NCI-H748 treated with DMSO at 0.1 percent for 48 hours (cell line): ENCODE measurements at places on chromosomes 12 and 14.
A peak's percentile ranks its signal among the peaks of the same experiment; 100 is the strongest.

- DNase-seq = no peak
Observed at GRCh38 chr14:95474486-95474885, 42.0 kb downstream of the SYNE3 start.

GRCh38 chr12:23197266-23197665 is 572.3 kb downstream of the ETNK1 start:
- no peak for DNase-seq

GRCh38 chr12:63078906-63079305 is 72.1 kb downstream of the AVPR1A start:
- no peak for DNase-seq

GRCh38 chr12:16349131-16349460 is 1.7 kb downstream of the MGST1 start:
- DNase-seq = no peak

DNA sequence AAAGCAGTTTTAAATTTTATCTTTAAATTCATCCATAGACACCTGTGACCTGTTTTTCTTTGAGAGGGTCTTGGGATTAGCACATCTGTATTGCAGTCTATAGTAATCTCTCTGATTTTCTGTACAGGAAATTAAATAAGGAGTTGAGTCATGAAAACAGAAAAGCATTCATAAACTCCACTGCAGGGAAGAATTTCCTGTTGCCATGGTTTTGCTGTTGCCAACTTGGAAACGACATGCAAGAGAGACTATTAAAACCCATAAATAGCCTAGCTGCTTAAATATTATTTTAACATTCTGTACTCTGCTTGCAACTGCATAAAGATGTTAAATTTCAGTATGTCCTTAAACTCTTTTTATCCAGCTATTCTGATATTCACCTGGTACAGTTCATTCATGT is 281.0 kb upstream of the RGS6 start:
- DNase-seq = no peak

- DNase-seq = peak; percentile 4
Observed at GRCh38 chr14:35438910-35439713, 34.6 kb upstream of the NFKBIA start.

DNA sequence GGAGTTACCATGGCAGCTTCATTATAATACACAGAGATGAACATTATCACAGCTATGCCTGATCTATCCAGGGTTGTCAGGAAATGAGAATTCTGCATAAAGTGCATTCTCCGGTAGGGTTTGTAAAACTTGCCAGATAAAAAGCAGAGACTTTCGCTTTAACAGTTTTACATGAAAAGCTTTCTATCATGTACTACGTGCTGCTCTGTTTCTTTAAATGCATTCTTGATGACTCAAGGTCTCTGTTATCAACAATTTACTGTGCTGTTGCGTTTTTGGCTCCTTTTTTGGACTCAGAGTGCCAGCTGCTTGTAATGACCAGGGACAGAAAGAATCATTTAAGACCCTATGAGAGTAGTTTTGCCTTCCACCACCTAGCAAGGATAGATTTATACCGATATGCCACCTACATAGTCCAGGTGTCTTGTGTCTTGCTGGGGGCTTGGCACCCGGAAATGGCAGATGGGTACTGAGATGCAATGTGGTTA is 371.2 kb downstream of the BTG1 start:
- no peak for DNase-seq

DNA sequence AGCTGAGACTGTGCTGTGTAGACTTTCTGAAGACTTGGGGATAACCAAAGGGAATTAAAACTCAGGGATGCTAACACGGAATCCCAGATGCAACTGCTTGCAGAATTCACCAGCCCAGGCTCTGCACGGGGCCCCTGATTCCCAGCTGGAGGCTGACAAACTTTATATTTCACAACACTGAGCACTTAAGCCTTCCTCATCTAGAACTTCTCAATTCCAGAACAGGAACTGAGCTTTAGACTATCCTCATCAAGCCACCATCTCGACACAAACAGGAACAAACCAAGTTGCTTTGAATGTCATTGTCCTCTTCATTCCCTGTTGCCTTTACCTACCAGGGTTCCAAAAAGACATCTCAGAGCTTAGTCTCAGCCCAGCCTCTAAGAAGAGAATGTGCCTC is 22.2 kb downstream of the CCDC63 start:
- no peak for DNase-seq

GRCh38 chr14:65001723-65002122 is 15.0 kb downstream of the FNTB start:
- DNase-seq = no peak

DNA sequence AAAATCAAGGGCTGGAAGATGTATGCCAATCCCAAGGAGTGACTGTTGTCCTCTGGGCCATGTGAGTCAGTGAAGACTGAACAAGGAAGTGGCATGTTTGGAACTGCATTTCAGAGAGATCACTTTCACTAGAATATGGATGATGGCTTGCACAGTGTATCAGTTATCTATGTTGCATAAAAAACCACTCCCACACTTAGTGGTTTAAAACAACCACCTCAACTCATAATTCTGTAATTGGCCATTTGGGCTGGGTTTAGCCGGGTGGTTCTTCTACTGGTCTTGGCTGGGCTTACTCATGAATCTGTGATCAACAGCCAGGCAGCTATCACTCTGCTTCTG is 15.4 kb downstream of the BDKRB1 start:
- DNase-seq = no peak

DNA sequence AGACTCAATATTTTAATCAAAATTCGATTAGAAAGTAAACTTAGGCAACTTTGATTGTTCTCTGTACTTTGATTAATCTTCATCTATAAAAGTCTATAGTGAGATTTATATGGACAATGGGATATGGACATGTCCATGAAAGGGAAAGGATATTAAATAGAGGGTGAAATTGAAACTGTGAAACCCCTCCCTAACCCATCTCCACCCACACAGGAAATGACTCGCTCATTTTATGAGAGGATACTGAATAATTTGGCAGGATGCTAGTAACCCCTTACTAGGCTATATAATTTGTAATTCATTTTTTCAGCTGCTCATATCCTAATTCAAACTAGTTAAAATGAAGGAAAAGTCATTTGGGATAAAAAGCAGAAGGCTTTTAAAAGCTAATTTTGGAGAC is 328.0 kb upstream of the ATP2B1 start:
- DNase-seq = no peak

DNA sequence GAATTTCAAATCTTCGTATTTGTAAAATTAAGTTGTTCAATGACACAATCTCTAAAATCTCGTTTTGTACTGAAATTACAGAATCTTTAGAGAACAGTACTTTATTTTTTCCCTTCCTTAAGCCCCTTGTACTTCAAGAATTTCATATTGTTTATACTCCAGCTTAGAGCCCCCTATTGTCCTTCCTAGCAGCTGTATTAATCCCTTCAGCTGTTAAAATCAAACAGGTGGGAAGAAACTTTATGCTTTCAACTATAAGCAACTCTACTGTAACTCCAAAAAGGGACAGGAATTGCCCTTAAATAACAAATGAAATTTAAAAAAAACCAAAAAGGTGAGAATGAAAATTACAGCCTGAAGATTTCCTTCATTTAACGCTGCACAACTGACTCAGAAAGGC is 1.7 kb downstream of the NACA start:
- no peak for DNase-seq

GRCh38 chr12:103632554-103633216 is 45.6 kb downstream of the STAB2 start:
- DNase-seq = peak; percentile 35

- DNase-seq = no peak
Observed at GRCh38 chr12:12428047-12428446, 71.2 kb downstream of the BORCS5 start.

DNA sequence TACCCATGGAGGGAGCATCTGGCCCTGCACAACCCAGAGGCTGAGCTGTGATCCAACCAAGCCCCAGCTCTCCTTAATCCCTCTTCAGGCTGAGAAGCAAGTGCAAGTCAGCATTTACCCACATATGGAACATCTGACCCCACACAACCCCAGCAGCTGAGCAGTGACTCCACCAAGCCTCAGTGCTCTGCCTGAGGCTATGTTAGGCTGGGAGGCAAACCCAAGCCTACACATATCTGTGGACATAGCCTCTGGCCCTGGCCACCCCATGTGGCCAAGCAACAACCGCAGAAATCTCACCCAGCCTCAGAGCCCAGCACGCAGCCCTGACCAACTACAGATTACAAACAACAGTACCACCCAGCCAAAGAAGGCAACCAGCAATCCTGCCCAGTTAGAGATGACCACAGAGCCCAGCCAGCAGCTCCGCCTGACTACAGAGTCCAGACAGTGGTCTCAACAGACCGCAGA is 142.8 kb downstream of the NUAK1 start:
- DNase-seq = no peak

- DNase-seq = no peak
Observed at GRCh38 chr12:9342614-9343353, 134.6 kb upstream of the PZP start.

- peak; percentile 56 for DNase-seq
Observed at GRCh38 chr12:97216848-97217247, 245.8 kb upstream of the RMST start.

DNA sequence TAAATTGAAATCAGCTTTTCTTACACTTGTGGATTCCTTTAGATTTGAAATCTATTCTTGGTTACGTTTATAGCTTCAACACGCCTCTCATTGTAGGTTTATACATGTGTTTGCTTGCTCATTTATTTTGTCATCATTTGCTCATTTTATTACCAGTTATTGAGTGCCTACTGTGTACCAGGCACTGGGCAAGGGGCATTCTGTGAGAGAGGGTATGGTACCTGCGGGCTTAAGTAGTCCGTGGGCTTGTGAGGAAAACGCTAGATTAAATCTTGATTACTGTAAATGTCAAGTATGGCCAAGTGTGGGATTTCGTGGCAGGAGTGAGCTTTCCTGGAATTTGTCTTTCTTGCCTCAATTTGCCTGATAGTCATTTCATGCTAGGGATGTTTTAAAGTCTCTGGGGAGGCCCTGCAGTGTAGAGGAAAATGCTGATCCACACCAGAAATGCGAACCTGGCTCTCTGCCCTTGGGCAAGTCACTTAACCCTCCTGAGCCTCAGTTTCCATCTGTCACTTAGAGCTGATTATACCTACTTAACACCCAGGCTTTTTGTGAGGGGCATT is 92.7 kb downstream of the CACNA1C start:
- peak; percentile 15 for DNase-seq

DNA sequence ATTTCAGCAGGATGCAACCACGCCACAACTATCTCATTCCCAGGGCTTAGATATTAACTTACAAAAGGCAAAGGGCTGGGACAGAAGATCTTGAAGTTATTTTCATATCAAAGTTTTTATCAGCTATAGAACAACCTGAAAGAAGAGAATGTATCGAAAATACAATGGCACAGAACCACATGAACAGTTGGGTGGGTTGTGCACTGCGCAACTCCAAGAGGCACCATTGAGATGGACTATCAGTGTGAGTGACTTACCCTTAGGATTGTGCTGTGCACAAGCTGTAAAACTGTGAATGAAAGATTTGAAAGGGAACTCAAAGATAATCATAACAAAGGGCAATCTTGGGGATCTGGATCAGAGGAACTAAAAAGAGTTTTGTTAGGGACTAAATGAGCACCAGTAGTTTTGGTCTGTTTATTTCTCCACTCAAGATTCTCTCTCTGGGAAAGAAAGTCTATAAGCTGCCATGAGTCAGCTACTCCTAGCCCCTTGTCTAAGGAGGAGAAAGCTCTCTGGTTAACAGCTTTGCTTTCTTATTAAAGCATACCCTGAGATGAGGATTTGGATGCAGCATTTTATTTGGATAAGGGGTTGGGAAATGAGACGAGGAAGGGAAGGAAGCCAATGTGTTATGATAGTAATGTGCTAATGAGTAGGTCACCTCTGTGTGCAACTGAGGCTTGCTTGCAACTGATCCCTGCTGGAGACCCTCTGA is 62.2 kb downstream of the TBX5 start:
- DNase-seq = no peak

DNA sequence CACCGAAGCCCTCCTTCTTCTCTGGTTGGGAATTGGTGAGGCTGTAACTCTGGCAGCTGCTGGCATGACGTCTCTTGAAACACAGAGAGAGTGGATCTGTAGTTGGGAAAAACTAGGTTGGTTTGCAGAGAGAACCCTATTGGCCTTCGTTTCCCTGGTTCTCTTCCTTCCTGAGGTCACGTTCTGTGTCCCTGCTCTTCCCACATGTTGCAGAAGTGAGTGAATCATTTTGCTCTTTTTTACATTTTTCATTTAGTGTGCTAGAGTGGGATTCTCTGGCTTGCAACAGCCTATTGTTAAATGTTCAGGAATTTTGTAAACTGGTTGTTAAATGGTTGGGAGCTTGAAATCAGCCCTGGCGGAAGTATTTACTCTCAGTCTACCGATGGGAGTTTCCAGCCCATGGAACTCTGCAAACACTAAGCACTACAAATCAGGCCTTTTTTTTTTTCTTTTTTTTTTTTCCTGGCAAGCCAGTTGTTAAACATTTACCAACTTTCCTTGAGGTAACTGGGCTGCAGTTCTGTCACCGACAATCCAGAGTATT is 26.8 kb upstream of the CKAP4 start:
- DNase-seq = no peak

- DNase-seq = no peak
Observed at GRCh38 chr12:65879878-65880277, 55.6 kb downstream of the HMGA2 start.

GRCh38 chr12:24408305-24408704 is 458.8 kb upstream of the SOX5 start:
- no peak for DNase-seq

GRCh38 chr12:53097207-53097563 is 282 bp upstream of the IGFBP6 start:
- no peak for DNase-seq

- no peak for DNase-seq
Observed at GRCh38 chr12:27535318-27535717, 11.3 kb downstream of the PPFIBP1 start.

DNA sequence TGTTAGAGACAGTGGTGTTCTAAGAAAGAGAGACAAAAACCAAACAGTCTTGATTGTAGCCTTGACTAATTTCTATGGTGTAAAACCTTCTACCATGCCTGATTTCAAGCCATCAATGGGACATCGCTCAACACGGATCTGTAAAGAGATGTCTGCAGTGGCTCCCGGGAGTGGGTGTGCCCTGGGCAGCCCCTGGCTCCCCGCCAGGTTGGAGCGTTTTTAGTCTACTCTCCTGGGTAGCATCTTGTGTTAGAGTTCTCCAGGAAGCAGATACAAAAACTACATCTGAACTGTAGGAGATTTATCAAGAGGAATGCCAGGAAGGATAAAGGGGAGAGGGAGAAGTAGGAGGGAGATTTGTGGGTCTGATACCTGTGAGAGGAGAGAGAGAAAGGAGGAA is 1212.9 kb downstream of the BCL11B start:
- no peak for DNase-seq

GRCh38 chr12:69688471-69689427 is 10.4 kb downstream of the BEST3 start:
- no peak for DNase-seq

DNA sequence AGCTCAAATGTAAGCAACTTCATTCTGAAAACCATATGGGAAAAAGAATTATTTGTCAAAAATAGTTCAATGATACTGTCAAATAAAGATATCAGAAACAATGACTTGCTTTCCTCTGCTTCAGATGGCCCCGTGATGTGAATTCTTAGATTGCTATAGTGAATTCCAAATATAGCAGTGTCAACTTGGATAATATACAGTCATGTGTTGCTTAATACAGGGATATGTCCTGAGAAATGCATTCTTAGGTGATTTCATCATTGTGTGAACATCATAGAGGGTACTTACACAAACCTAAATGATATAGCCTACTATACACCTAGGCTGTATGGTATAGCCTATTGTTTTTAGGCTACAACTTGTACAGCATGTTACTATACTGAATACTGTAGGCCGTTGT is 108.7 kb upstream of the MIS18BP1 start:
- no peak for DNase-seq

GRCh38 chr12:6432991-6433390 is 11.8 kb upstream of the CD27 start:
- DNase-seq = no peak

- DNase-seq = peak; percentile 60
Observed at GRCh38 chr14:58637040-58637390, 747 bp upstream of the DACT1 start.
